Activated naive CD4-positive, alpha-beta T cell (primary cell): ENCODE measurements at places on chromosomes 7 and 10.

- no peak for DNase-seq
These were observed 70.3 kb downstream of the CCSER2 start for GRCh38 chr10:84398696-84399095.

- no peak for DNase-seq
These were observed 13.4 kb upstream of the RASSF4 start for GRCh38 chr10:44946205-44946604.

DNA sequence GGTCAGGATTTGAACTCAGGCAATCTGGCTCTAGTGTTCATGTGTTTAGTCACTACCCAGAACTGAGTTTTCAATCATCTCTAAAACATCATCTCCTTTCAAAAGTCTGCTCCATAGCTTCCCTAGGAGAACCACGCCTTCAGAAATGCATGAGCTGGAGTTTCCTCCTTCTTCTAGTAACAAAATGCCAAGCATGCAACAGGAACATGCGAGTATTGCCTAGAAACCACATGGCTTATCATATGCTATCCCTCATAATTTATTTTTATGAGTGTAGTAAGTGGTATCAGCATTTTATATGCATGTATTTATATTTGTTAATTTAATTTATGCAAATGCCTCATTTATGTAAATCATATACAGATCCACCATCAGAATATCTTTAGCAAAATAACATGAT is 170.9 kb downstream of the RAB11FIP2 start:
- DNase-seq: no peak

GRCh38 chr10:60737242-60737641 is 41.0 kb upstream of the CDK1 start:
- no peak for DNase-seq
